ENCODE measurements at places on chromosomes 12 and 14.
A peak's percentile ranks its signal among the peaks of the same experiment; 100 is the strongest.

DNA sequence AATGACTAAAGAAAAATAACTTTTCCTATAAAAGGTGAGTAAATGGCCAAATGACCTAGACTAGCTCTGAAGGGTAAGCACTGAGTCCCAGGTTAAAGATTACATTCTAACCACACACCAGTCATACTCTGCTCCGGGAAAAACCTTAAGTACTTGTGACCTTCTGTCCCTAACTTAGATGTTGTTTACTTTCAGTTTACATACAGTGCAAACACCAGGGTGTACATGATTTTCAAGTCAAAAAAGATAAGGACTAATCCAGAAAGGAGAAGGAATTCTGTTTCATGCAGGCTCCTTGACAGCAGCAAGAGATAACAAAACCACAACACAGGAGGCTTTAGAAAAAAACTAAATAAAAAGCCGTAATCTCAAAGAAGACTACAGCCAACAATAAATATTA, 174.2 kb downstream of the PPM1H start:
- DNase-seq: no peak

DNA sequence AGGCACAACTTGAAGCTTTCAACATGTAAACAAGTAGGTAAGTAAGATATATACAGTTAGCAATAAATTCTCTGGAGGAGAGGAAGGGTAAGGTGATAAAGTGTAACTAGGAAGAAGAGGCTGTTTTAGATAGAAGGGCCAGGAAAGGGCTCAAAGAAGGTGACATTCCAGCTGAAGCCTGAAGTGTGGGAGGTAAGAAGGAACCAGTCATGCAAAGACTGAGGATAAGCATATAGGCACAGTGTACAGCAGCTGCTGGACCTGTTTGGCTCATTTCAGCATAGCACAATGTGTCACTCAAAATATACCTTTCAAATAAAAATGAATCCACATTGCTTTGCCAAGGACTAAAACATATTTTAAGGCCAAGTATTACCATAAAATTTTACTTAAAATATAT, 28.6 kb upstream of the ARL1 start:
- no peak for DNase-seq

DNA sequence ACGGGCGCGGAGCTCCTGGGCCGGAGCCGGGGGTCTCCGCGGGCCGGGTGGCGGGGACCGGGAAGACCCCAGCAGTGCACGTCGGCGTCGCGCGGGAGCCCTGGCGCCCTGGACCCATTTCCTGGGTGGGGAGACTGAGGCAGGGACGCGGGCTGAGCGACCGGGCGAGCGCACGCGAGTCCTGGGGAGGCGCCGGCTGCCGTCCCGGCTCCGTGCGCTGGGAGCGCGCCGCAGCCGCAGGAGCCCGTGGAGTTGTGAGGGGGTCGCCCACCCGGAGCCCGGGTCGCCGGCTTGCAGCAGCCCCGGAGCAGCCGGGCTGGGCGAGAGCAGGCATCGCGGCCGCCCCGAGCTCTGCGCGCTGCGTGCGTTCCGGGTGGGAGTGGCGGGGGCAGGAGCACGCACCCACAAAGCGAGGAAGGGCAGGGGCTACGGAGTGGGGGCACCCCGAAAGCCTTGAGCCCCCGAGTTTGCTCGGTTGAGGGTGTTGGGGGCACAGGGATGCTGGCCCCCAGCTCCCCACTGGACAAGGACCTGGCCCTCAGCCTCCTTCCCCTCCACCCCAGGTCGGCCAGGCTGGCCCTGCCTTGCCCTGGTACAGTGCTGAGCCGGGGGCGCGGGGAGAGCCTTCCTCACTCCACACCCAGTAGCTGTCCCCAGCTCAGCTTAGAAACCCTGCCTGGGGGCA, 620 bp downstream of the MMP17 start:
- DNase-seq: no peak

DNA sequence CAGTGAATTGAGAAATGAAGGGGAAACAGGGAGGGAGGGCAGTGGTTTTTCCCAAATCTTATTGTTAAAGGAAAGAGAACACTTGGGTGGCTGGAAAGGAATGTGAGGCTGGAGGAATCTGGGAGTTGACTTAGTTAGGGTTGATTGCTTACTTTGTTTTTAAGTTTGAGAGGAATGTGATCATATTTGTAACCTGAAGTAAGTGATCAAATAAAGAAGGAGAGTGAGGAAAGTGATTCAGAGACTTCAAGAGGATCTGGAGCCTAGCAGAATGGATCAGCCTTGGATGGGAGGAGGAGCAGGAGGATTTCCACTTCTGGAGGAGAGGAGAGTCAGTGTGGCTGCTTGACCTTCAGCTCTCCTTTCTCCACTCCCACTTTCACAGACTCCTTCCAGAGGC, 6.0 kb upstream of the LRP6 start:
- no peak for DNase-seq

DNA sequence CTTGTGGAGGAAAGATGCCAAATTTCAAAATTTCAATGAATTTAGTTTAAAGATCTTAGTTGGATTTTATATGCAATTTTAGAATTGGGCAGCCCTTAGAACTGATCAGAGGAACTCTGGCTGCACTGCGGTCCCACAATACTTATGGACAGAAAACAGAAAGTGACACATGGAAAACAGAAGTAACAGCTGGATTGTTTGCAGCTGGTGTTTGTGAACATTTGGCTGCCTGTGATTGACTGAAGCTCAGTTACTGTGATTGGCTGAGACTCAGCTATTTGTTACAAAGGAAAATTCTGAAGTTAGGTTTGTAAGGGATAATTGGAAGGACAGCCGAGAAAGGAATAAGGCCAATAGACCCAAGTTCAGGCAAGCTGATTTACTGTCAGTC, 10.0 kb upstream of the KRT86 start:
- DNase-seq: no peak

DNA sequence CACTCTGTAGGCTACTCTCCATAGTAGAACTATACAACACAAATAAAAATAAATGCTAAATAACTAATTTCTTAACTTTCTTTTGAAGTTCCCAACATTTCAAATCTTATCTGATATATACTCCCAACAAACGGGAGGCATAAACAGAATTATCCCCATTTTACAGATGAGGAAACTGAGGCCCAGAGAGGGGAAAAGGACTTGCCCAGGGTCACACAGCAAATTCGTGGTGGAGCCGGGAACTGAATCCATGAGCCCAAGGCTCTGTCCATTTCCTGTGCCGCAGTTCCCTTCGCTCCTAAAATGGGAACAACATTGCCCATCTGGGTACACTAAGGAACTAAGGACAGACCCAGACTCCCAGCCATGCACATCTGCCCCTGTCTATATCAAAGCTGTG, 12.2 kb downstream of the ZNF384 start:
- DNase-seq: no peak

GRCh38 chr12:78209846-78210505, 379.3 kb downstream of the NAV3 start:
- no peak for DNase-seq

DNA sequence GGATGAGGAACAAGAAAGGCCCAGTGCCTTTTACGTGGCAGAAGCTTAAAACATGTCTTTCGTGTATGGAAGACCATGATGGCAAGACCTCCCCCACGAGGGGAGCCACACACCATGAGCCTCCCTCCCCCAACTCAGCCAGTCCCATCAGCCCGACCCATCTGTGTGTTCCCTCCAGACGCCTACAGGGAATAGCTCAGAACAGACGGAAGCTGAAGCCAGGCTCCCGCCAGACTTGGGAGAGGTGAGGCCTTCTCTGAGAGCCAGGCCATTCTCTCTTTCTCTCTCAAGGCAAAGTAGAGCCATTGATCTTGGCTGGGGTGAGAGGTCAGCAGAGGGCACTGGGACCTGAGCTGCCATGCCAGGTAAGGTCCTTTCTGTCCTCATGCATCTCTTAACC, 9.5 kb downstream of the REM2 start:
- DNase-seq: no peak

DNA sequence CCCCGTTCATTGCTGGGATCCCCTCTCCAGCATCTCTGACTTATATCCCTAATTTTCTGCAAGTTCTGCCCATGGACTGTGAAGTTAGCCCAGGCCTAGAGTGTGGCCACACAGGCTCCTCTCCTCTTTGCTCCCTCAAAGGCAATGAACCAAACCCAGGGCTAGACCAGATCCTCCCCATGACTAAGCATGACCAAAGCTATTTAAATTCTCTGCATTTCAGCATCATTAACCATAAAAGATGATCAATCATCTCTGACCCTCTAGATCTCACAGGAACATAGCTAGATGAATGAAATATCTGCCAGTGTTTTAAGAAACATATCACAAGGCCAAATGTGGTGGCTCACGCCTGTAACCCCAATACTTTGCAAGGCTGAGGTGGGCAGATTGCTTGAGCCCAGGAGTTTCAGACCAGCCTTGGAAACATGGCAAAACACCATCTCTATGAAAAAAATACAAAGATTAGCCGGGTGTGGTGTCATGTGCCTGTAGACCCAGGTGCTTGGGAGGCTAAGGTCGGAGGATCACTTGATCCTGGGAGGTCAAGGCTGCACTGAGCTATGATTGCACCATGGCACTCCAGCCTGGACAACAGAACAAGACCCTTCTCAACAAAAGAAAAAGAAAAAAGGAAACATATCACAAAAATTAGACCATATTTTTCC, 2.2 kb upstream of the KRT3 start:
- no peak for DNase-seq

DNA sequence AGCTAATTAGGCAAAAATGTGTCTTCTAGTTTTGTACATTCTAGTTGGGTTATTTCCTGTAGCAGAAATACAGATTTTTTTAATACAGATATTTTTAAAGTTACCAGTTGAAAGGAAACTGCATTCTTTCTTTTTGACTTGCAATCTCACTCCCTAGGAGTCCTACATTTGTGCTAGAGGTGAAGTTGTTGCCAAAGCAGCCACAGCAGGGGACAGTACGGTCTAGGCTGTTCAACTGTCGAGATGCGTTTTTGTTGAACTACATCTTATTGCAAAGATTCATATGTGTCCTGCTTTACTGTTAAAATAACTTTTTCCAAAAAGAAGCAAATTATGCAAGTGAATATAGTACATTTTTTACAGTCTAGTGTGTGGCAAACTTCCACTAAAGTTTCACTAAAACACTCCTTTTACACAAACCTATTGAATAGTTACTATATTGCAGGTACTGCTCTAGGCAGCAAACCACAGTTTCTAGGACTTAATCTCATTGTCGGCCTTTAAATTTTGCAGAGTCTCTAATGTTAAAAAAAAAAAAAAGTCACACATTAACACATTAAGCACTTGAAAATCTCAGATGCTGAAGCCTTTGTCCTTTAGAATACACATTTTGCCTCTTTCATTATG, 30.2 kb upstream of the SRGAP1 start:
- no peak for DNase-seq

- no peak for DNase-seq
Observed at GRCh38 chr12:4190366-4191063, 83.0 kb upstream of the CCND2 start.

- peak; percentile 77 for DNase-seq
Observed at GRCh38 chr14:73753887-73754795, 40.0 kb upstream of the PNMA1 start.

DNA sequence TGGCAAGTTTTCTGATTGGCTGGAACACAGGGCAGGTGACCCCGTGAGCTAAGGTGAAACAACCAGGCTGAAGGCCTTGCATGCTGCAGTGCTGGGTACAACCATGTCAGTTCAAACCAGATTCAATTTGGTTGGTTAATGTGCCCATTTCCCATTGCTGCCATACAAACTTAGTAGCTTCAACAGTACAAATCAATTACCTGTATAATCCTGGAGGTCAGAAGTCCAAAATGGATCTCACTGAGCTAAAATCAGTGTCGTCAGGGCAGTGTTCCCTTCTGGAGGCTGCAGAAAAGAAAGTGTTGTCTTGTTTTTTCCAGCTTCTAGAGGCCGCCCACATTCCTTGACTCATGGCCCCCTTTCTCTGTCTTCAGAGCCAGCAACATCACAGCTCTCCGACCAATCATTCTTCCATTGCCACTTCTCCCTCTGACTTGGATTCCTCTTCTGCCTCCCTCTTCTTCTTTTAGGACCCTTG, 221.7 kb downstream of the ZFP36L1 start:
- no peak for DNase-seq

DNA sequence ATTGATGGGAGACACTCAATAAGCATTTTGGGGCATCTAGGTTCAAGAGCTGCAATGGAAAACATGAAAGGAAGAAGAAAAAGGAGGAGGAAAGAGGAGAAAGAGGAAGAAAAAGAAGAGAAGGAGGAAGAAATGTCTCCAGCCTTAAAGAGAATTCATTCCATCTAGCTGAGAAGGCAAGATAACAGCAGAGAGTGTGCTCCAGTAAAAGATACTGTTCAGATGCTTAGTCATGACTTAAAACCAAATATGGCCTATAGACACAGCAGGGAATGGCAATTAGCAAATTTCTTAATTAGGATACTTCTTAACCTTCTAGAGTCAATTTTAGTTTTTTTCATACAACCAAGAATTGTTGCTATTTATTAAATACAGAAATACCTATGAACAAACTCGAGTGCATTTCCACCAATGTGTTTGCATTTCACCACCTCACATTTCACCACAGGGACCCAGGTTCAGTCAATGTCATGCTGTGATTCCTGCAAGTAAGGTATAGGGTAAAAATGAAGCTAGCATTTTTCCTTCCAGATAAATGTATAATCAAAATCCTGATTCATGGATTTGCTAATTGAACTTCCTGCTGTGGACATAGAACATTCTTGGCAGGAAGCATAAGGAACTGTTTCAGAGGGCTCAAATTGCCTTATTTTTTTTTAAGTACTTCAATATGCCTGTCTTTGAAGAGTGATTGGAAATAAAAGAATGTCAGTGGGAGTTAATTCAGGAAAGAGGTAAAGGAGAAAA, 177.8 kb downstream of the RPS29 start:
- DNase-seq: no peak

- peak; percentile 99 for DNase-seq
Observed at GRCh38 chr12:6540181-6540877, 6.0 kb downstream of the GAPDH start.

DNA sequence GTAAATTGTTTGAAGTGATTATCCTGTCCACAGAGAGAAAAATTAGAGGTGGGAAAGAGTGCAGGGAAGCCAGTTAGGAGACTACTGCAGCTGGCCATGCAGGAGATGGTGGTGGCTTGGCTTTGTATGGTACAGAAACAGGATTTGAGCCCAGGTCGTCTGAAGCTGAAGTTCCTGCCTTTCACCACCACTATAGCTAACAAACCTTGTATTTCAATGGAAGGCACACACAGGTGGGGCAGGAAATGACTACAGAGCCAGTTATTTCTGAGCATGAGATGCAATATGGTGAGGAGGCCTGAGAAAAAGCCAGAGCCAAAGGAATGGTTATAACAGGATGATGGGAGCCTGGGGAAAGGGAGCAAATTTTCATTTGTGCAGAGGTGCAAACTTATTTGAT, 103.9 kb downstream of the BTG1 start:
- DNase-seq: no peak

DNA sequence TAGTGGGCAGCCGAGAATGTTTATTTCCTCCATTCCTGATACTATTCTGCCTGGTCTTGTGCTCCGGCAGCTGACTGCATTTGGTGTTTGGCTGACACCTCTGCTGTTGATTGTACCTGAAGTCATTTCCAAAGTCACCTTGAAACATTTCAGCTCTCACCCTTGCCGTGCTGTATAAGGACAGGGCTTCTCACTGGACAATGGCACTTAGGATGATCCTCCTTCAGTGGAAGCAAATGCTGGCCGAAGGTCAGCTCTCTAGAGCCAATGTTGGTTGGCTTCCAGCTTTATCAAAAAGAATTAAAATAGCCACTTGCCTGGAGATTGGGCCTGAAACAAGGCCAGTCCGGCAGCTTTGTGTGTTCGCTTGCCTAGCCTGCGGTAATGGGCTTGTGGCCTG, 44.0 kb downstream of the ACACB start:
- DNase-seq: no peak

Data from colonic mucosa (tissue), 4 donors.